Activated CD8-positive, alpha-beta memory T cell treated with anti-CD3 and anti-CD28 coated beads for 1 hour (primary cell): ENCODE measurements at places on chromosomes 4 and X.

GRCh38 chrX:2517055-2517454 lies 16.3 kb upstream of the DHRSX start:
- DNase-seq = no peak

- DNase-seq = peak; percentile 28
These were observed 13.3 kb downstream of the MGARP start for GRCh38 chr4:139266583-139267257.

GRCh38 chr4:154399259-154399974 lies 92.2 kb downstream of the DCHS2 start:
- no peak for DNase-seq

DNA sequence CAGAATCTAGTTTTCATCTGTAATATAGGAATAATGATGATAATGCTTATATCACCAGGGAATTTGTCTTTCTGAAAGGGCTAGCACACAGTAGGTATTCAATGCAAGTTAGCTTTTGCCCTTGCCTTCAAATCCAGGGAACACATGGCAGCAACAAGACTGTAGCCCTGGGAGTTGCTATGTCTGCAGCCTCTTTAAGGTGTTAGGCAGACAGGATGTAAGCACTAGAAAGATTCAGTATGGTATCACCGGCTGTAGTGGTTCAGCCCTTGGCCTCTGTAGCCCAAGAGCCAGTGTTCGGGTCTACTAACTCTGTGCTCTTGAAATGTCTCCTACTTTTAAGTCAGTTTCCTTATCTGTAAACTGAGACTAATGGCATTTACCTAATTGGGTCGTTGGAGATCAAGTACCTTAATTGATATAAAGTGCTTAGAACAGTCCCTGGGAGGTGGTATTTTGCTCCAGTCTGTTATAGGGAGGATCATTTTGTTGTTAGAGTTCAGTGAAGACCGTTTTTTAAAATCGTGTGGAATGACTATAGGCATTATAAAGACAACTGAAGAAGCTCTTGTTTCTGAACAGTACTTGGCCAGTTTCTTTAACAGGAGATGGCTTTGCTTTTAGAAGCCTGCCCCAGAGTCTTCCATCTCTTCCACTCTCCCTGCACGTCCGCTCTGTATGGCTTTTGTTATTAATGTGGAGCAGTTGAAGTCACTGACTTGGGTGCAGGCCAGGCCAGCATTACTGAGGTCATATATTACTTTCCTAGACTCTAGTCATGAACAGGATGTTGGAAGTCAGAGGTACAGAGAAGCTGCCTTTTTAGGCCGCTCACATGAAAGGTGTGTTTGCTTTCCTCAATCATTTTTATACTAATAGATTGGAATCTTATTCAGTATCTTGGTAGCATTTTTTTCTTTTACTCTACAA lies 44.8 kb downstream of the GAB1 start:
- no peak for DNase-seq

- DNase-seq = no peak
These were observed 1396.6 kb upstream of the PABPC4L start for GRCh38 chr4:135598151-135598550.

DNA sequence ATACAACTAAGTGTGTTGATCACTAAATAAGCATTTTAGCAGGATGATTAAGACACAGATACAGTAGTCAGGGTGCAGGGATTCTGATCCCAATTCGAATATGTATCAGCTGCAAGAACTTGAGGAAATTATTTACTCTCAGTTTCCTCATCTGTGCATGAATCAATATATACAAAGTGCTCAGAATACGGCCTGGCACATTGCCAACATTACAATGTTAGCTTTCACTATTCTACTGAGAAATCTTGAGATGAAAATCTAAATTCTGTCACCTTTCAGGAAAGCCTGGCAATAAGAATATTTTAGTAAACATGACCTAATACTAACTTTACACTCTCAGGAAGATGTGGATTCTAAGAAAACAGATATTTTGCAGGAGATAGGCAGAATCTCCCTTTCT lies 1001.6 kb upstream of the IGFBP7 start:
- no peak for DNase-seq

DNA sequence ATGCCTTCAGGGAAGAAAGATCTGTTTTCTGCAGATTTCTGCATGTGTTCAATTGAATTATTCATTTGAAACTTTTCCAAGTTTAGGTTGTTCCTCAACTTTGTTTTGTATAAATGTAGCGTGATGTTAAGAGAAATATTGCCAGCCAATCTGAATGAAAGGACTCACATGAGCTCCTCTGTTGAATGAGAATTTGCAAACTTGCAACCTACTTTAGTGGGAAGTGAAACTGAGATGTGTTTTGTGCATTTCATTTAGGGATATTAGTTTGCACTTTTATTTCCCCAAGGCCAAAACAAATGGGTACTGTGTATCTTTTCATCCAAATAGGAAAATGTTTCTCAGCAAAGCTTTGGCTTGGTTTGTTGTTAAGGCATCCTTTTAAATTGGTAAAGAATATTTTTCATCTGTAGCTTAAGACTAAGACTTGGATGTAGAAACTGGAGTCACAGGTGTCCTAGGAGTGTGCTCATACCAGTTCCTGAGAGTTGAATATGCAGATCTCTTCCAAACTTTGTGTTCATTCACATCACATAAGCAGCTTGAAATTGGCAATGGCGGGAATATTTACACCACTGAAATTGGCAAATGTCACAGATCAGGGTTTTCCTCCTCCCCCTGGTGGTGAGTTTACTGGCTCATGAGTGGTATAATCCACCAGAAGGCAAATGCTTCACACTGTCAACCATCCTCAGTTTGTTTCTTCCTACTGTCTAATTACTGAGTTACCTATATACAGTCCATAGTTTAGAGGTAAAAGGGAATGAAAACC lies 193.6 kb upstream of the BANK1 start:
- no peak for DNase-seq

DNA sequence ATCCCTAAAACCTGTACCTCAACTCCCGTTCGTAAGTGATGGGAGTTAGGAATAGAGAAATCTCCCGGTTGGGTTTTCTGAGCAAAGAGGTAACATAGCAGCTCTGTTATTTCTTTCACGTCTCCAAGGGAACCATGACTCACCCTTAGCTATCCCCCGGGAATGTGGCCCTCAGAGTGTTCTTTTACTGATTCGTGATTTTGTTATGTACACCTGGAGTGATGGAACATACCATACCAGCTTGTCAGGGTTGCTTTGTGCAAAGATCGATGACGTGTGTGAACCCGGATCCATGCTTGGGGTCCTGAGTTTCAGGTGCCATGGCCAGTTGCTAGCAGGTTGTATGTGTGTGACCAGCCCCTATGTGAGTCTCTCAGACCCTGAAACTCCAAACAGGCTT lies 52.6 kb downstream of the HPRT1 start:
- no peak for DNase-seq

DNA sequence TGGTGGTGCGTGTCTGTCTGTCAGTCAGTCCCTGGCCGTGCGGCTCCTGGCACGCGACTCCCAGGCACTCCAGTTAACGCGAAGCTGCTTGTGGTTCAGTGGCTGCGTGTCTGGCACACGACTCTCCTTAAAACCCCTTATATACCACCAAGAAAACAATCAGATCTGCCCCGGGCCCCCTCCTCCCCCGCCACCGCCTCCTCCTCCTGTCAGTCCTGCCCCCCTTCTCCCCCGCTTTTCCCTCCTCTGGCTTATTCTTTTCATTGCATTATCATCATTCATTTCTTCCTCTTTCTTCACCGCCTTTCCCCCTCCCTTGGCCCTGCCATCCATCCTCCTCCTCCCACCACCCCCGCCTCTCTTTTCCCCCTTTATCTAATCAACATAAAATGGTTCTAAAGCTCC lies at the start of gene NEUROG2:
TSS of gene NEUROG2 (minus strand) at position 115 of the 405 bp plus-strand sequence. CDS start 705 bp downstream, outside the sequence.
- no peak for DNase-seq

DNA sequence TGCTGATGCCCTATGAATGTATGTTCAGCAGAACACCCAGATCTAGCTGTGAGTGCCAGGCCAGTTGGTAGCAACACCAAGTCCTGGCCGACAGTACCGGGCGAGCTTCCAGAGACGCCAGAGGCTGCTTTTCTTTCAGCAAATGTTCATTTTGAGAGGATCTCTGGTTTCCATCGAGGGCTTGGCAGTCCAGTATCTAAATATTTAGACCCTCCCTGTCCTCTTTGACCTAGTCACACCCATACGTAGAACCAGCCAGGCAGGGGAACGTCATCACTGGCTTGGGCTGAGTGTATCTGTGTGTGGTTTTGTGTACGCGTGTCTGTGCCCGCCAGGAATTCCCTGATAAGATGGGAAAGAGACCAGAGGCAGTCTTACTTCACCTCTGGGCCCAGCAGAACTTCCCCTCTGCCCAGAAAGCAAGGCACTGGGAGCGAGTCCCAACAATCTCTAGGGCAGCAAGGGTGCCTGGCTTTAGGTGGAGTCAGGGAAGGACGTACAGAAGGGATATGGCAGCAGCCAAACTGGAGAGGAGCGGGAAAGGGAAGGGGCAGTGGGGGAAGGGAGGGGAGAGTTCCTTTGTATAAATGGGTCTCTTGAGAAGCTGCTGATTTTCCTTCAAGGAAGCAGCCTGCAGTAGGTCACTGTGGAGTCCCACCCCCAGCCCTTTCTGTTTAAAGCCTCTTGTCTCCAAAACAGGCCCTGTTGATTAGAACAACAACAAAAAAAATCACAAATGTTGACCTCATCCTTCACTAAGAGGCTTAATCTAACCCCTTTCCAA lies 15.0 kb upstream of the ELF4 start:
- no peak for DNase-seq

DNA sequence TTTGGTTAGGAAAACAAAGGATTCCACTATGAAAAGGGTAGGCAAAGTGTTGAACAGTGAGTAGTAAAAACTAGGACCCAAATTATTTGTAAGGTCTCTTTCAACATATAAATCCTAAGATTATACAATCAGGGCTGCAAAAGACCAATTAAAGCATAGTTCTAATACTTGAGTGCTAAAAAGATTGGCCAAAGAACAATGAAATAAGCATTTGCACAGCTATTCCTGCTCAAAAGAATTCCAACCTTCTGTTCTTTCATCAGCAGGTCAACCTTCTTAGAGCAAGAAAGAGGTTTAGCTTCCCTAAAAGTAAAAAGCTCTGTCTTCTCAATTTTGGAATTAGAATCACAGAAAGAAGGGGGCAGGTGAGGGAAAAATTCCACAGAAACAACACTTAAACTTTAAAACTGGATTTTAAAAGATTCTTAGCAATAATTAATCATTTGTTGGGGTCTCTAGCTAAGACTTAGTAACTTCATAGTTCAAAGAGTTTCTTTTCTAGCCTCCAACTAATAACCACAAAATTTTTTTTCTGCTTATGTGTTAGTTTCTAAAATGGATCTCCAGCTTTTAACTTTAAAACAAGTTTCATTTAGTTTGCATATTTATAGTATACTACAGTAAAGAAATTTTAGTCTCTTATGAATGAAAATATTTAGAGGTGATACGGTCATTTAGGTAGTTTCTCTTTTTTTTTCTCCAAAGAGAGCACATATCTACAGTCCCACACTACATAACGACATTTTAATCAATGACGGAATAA lies 16.3 kb downstream of the TSPAN5 start:
- no peak for DNase-seq

DNA sequence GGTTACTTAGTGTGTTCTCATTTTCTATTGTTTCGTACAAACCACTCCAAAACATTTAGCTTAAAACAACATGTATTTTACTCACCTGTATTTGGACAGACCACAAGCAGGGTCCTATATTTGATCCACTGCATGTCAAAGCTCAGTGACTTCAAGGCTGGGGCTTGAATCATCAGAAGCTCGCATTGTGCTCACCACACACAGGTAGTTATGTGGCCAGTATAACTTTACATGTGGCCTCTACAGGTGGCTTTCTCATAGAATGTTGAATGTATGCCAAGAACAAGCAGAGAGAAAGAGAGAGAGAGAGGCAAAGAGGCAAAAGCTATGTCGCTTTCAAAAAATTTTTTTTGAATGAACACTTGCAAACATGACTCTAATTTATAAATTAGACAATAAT lies 107.6 kb downstream of the QRFPR start:
- DNase-seq = no peak

- no peak for DNase-seq
These were observed at the start of gene FMR1NB for GRCh38 chrX:147981038-147981752. Gene FMR1NB (plus strand): TSS chrX:147981337. CDS start chrX:147981403, 66 bp downstream.

GRCh38 chrX:39982948-39983347 lies 114.8 kb downstream of the BCOR start:
- no peak for DNase-seq

- no peak for DNase-seq
These were observed 1729.3 kb downstream of the C4orf33 start for GRCh38 chr4:130825284-130825683.

DNA sequence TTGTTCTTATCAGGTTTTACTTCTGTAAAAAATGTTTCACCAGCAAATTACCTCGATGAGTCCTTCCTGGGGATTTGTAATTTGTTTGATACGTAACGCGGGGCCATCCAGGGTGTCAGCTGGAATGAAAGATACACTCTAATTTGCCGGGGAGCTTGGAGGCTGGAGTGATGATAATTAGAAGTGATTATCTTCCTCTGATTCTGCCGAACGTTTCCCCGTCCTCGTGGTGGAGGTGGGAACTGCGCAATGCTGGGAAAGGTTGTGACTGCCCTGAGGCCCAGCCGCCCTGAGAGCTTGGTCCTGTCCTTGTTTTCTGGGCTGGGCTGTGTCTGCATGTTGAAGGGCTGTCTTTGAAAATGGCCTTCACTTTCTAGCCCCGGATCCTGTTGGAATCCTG lies 48.0 kb downstream of the SORCS2 start:
- DNase-seq = no peak

DNA sequence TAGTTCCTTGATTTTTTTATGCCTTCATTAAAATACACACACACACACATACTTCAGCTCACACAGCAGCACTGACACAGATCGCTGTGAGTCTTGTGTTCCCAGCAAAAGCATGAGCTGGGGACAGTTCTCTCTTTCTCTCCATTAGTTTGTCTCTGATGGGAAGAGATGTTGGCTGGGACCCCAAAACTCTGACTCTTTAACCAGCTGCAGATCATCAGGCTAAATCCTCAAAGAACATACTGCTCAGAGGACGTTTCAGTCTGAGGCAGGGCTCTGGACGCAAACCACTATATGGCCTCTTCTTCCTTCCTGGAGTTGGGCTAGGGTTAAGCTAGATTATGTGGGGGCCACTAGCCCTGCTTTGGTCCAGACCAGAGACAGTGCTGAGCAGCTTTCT lies 109.6 kb downstream of the NHSL2 start:
- DNase-seq = no peak

DNA sequence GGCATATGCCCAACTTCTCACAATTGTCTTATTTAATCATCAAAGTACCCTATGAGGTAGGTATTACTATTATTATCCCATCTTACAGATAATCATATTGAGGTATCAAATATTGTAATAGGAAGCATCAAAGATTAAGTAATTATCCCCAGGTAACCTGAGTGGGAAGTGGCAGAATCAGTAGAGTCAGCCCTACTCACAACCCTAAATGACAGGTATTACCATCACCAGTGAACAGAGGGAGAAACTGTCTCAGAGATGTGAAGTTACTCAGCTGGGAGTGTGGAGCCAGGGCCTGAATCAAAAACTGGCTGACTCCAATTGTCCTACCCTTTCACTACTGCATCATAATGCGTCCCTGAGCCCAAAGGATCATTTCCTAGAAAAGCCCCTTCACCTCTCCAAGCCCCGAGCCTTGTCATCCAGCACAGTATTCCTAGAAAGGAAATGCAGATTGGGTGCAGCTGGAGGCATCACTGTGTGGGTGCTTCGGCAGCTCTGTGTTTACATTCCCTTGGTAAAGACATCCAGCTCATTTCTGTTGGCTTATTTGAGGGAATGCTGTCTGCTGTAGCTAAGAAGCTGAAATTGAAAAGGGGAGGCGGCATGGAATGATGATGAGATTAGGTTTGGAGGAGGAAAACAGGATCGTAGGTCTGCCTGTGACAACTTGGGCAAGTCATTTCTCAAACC lies 72.8 kb downstream of the DHX15 start:
- DNase-seq = no peak

- no peak for DNase-seq
These were observed 164.4 kb downstream of the FBXO8 start for GRCh38 chr4:174119051-174119450.

GRCh38 chr4:76300012-76300411 lies 6.5 kb upstream of the STBD1 start:
- DNase-seq = no peak
